BE2C (cell line): ENCODE measurements at places on chromosomes 2 and 18.

DNA sequence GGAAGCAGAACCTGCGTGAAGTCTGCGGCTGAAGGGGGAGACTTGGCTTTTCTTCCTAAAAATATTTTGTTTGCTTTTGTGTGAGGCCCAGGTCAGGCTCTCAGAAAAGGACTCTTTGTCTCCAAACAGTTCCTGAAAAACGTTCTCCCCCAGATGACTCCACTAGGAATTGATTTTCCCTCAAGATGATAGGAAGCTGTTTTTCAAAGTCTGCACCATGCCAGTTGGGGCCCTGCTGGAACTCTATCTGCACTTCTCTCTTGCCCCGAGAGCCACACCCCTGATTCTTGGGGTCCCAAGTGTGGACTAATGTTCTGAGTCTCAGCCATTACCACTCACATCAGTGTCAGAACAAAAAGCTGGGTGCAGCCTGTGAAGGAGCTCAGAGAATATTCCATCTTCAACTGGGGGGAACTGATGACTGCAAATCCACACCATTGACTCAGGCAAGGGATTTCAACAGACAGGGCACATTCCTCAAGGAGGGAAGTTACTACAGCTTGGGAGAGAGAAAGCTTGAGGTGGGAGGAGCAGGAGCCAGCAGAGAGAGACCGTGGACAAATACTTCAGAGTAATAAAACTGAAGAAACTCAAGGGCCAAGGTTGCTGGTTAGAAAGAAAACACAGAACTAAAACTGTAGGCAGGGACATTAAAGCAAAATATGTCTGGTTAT lies 768.3 kb downstream of the RNF144A start:
- DNase-seq: no peak

DNA sequence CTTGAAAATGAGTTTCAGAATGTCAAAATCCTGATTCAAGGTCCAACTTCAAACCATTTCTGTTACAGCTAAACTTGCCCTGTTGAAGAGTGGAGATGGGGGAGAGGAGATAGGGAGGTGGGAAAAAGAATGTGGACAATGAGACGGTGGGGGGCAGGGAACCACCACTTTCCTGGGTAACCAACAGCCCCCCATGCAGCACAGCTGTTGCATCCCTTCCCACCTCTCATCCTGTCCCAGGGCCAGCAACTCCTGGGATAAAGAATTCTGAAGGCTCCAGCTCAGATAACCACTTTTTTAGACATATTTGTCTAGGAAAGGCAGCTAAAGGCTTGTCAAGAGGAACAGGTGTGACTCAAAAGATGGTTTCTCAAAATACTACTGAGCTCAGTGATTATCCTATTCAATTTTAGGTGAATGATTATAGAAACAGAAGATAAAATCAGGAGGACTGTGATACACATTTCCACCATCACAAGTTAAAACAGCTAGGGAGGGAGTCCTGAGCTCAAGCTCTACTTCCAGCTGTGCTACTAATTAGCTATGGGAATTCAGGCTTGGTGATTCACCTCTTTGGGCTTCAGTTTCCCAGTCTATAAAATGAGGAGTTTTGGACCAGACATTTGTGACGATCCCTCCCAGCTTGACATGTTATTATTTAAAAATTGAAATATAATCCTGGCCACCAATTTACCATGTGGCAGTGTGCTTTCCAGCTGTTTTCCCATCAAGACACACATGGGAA lies 36.3 kb downstream of the HDHD2 start:
- DNase-seq: no peak

GRCh38 chr2:11984316-11985158 lies 238.1 kb downstream of the LPIN1 start:
- DNase-seq: no peak

GRCh38 chr2:161961061-161961460 lies 113.0 kb downstream of the DPP4 start:
- DNase-seq: no peak

DNA sequence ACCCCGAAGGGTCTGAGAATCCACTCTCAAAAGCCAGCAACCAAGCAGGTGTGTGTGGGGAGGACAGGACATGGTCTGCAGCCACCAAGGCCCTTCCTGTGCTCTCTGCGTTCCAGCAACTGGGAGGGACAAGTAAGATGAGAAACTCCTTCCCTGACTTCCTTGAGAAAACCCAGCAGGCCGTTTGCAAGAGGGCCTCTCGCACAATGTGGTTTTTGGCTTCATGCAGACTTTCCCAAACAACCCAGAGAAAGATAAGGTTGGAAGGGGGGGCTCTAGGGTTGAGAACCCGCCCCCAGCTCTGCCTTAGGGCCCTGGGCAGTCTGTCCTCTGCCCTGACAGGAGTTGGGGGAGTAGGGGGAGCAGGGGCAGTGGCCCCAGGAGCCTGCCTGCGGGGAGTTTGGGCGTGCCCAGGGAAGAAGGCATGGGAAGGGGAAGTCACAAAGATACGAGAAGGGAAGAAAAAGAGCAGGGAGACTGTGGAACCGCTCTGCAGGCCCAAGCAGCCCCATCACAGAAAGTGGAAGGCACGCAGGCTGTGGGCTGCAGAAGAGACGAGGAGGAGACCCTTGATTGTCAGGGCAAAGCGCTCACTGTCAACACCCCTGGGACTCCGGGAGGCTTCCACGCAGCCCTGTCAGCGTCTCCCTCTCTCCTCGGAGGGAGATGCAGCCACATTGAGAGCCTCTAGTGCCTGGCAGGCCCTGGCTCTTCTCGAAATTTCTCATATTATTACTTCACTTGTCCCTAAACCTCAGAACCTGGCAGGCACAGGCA lies 99.8 kb downstream of the SMAD7 start:
- DNase-seq: no peak

GRCh38 chr2:19580830-19581229 lies 222.4 kb upstream of the OSR1 start:
- DNase-seq: no peak

- DNase-seq: no peak
These were observed 252.1 kb downstream of the TSN start for GRCh38 chr2:122007577-122007976.

DNA sequence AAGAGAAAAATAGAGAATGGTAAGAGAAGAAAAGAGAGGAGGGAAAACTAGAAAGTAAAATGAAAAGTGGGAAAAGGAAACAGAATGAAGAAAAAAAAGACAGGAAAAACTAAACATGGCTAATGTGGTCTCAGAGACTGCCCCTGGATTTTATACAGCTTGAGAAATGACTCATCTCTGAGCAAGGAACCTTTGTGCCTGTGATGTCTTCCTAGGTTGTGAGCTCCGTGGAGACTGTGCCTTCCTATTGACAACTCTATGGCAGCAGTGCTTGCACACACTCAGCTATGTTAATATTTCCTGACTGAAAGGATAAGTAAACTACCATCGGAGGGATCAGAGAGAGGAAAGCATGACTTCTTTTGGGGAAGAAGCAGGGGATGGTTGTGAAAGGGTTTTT lies 203.8 kb downstream of the RDH14 start:
- no peak for DNase-seq

DNA sequence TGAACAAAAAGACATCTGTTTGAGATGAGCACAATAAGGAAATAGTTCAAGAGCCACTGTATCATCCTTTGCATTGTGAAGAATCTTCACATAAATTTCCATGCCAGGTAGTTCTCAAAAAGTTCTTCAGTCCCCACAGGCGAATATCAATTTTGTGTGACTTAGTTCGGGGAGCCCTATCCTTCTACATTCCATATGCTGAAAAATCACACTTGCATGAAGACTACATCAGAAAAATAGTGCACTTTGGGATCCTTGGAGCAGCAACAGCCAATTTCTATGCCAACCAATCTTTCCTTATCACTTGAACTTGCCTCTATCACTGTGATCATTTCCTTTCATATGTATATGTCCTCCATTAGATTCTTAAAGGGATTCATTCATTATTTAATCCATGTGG lies 830.6 kb upstream of the POU3F3 start:
- no peak for DNase-seq

- no peak for DNase-seq
These were observed 98.1 kb downstream of the RTP5 start for GRCh38 chr2:241967467-241968144.

DNA sequence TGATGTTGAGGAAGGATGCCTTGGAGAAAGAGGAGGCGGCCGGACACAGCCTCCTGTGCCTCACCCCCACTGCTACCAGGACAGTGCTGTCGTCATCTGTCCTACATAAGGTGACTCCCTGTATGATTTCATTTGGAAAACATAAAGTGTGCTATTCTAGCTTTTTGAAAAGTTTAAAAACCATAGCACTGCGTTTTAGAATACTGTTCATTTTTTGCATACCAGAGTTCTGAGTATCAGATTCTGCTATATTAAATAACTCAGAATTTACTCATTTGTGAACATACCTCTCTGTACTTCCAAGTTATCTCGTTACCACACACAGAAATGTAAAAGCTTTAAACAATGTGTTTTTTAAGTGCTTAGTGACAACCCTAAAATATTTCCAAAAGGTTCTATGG lies 302.9 kb downstream of the LRRTM1 start:
- DNase-seq: no peak

DNA sequence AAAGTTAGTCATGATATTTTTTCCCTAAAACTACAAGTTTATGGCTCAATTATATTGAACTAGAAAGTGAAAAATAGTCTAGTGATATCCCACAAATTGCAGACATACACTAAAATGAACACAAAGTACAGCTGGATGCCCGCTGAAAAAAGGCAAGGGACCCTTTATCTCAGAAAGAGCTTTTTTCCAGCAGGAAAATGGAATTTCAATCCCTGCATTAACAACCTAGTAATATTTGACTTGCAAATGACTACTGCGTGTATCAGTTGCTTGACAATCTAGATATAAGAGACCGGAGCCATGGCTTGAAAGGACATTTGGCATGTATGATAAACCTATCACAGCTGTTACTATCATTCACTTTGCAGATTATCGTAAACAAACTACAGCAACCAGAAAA lies 49.1 kb downstream of the LRPPRC start:
- DNase-seq: no peak

- DNase-seq: no peak
These were observed 153.8 kb downstream of the TTC32 start for GRCh38 chr2:19748073-19748375.

DNA sequence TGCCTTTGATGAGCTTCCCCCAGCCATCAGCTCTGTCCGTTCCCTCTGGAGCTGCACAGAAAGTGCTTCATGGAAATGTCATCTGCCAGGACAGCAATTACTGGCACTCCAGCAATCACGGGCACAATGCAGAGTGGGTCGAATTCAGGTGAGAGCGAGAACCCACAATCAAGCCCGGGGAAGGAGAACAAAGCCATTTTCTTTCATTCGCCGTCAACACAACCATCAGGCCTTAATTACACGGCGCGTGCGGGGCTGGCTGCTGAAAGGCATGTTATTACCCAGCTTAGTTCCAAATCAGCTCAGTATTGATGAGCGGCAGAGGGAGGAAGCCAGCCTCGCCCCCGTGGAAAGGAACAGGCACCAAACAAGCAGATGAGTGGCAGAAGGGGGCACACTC lies 143.9 kb downstream of the MYT1L start:
- DNase-seq: no peak
